Aorta (tissue), 5 donors: ENCODE measurements at places on chromosomes 16 and 17. TPM values are rescaled to one million over a fixed set of nuclear protein-coding genes. Genes with fewer than 3 reads are reported as not detected.

GRCh38 chr17:72282439-72283029 is 161.7 kb downstream of the SOX9 start:
- DNase-seq = no peak
- H3K27me3 ChIP-seq = no peaks in the 10 kb centered on the region
- no peaks in the 10 kb centered on the region for H3K4me1 ChIP-seq

The TNP2 gene
- not detected for total RNA-seq

The KRTAP2-1 gene
- total RNA-seq = not detected

DNA sequence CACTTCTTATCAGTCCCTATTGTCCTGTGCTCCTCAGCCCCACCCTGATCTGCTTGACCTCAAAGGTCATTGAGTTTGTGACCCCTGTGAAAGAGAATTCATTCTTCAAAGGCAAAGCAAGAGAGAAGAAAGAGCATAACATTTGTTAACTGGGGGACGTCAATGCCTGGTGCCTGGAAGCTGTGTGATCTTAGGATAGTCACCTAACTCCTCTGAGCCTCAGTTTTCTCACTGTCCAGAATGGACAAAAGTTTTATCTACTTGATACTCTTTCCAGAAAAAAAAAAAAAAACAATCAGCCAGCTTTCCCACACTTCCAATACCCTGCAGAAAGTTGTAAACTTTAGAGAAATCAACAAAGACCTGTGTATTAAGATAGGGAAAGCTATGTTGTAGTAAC is 173.1 kb downstream of the C16orf78 start:
- no peak overlapping the region for H3K27ac ChIP-seq
- no peak overlapping the region for H3K4me3 ChIP-seq
- no peak for DNase-seq
- H3K27me3 ChIP-seq = no peaks in the 10 kb centered on the region

The PYY gene
- total RNA-seq = not detected

The P2RX1 gene
- total RNA-seq = 4.7 TPM

- H3K4me3 ChIP-seq = no peak overlapping the region
- H3K27ac ChIP-seq = no peak overlapping the region
- H3K4me1 ChIP-seq = no peaks in the 10 kb centered on the region
Observed at GRCh38 chr17:83145831-83146230, 66.4 kb downstream of the METRNL start.

DNA sequence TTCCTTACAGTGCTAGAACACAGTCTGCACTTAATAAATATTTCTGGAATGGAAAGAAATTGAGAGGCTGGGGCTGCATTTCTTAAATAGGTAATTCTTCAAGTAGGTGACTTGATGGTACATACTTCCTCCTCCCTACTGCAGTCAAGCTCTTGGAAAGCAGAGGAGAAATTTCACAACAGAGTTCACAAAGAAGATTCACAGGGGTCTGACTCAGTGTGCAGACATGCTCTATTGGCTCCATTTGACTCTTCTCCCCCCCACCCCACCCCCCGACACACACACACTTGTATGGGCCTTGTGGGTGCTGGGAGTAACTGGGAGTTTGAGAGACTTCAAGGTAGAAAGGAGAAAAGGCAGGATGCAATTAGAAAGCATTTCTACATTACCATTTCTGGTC is 6.2 kb upstream of the MYOCD start:
- H3K27ac ChIP-seq = no peak overlapping the region
- no peak for DNase-seq
- H3K36me3 ChIP-seq = no peaks in the 10 kb centered on the region
- no peak overlapping the region for H3K4me3 ChIP-seq

The RSAD1 gene
- total RNA-seq = 42.3 TPM

DNA sequence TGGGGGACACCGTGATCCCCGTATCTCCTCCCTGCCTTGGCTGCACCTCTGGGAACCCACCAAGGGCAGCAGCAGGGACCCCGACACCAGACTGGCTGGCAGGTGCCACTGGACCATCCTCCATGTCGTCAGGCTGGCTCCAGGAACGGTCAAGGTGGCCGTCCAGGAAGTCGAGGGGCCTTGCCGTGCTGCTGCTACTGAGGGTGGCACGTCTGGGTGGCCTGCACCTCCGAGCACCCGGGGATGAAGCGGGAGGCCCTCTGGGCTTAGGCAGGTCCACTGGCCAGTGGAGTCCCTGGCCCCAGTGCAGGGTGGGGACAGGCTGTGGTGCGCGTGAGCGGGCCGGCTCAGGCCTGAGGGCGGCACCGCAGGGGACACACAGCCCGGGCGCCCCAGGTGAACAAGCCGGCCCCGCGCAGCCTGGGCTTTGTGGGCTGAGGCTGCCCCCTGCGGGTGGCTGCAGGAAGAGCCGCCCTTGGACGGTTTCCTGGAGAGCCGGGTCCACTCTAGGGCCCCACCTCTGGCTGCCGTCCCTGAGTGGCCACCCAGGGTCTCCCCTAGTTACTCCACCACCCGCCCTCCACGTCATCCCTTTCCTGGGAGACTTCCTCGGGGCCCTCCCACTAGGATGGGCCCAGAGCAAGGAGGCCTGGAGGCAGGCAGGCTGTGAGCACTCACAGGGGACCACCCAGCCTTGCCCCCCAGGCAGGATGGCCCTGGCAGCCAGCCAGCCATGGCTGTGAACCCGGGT is 42.8 kb upstream of the ZC3H18 start:
- DNase-seq = peak; percentile 87
- no peaks in the 10 kb centered on the region for H3K27me3 ChIP-seq
- no peaks in the 10 kb centered on the region for H3K4me1 ChIP-seq

DNA sequence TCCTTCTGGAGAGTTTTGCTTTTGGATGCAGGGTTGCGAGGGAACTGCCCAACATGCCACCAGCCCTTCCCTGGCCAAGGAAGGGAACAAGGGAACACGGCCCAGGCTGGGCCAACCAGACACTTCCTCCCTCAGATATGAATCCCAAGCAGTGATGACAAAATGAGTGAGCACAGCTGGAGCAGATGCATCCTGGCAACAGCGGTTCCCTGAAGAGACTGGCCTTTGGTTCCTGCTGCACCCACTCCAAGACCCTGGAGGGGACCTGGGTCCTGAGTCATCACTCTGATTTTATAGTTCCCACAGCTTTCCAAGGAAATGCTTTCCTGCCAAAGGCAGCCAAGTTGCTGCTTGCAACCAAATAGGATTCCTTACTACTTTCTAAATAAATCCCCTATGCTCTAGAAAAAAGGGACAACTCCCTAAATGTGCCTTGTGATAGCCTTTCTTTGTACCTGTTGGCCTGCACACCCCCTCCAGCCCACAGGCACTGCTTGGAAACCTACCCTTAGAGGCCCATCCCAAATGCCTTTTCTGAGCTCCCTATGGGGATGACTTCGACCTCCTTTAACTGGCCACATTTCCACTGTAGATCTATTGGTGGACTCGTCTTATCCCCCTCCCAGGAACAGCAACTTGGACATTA is 5.3 kb downstream of the ST3GAL2 start:
- DNase-seq = peak; percentile 79
- H3K27ac ChIP-seq = peak overlapping the region; percentile 68
- H3K4me3 ChIP-seq = no peak overlapping the region
- H3K27me3 ChIP-seq = no peaks in the 10 kb centered on the region

The DDX52 gene
- total RNA-seq = 25.2 TPM

- no peak overlapping the region for H3K4me3 ChIP-seq
- H3K27me3 ChIP-seq = no peaks in the 10 kb centered on the region
- H3K36me3 ChIP-seq = no peaks in the 10 kb centered on the region
- DNase-seq = no peak
- no peak overlapping the region for H3K27ac ChIP-seq
Observed at GRCh38 chr17:60645918-60646523, 31.6 kb upstream of the BCAS3 start.

The SLFN13 gene
- 15.0 TPM for total RNA-seq

The CCL16 gene
- 1.9 TPM for total RNA-seq
